NCI-H1048 (cell line): ENCODE measurements at places on chromosomes 3 and 15.

DNA sequence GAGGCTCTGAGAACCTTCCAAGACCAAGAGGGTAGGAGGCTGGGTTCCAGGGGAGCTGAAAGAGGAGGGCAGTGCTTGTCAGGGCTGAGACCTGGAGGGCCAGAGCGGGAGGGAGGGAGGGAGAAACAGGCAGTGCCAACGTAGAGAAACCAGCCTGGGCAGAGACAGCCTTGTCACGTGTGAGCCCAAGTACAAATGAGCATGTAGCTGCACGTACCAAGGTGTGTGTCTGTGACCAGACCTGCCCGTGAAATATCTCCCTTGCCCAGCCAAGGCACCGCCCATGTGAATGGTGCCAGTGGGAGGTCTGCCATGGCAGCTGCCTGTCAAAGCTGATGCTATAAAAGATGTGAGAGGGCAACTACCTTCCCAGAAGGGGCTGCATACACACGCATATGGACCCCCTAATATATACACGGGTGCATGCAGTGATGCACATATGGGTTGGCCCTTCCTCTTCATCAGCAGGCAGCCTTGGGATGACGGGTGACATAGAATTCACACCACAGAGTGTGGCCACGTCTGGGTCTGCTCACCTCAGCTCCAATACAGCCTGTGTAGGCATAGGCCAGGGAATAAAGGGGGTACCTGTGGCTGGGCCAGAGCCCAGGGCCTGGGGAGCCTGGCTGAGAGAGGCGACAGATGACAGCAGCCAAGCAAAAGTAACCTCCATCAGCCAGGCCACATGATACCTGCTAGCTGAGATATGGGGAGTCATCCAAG, 7.8 kb upstream of the CTDSPL start:
- DNase-seq: no peak

GRCh38 chr15:92195241-92195640, 198.4 kb upstream of the ST8SIA2 start:
- no peak for DNase-seq

- no peak for DNase-seq
Measured at GRCh38 chr3:103126115-103126514, 691.3 kb downstream of the ZPLD1 start.

DNA sequence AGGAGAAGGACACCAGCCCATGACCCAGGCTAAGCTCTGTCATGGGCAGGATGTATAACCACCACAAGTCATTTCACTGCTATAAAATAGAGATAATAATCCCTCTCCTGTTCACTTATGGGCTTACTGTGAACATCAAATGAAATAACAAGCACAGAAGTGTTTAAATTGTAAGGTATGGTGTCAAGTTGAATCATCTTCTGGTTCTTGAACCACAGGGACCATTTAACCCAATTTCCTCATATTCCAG, 44.3 kb upstream of the TLE3 start:
- DNase-seq: no peak

- no peak for DNase-seq
Measured at GRCh38 chr3:157098823-157099185, 61.1 kb downstream of the CCNL1 start.

DNA sequence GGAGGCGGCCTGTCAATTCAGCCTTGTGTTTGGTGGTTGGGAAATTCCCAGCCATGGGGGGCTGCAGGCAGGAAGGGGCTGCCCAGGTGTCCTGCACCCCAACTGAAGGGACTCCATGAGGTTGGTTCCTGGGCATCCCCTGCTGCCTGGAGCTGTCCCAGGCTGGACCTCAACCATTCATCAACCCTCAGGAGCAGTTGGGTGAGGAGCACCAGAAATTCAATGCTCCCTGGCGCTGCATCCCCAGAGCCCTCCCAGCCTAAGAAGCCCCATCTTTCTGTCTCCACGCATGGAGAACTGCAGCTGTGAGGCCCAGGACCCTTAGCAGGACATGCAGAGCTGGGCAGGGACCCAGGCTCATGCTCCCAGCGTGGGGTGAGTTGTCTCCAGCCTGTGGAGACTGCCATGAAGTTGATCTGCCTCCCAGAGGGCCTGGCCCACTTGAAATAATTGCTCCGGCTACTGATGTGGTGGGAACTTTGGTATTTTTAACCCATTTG, 8.0 kb upstream of the SEMA3B start:
- no peak for DNase-seq

GRCh38 chr3:56880720-56881575, 79.2 kb upstream of the ARHGEF3 start:
- DNase-seq: no peak

DNA sequence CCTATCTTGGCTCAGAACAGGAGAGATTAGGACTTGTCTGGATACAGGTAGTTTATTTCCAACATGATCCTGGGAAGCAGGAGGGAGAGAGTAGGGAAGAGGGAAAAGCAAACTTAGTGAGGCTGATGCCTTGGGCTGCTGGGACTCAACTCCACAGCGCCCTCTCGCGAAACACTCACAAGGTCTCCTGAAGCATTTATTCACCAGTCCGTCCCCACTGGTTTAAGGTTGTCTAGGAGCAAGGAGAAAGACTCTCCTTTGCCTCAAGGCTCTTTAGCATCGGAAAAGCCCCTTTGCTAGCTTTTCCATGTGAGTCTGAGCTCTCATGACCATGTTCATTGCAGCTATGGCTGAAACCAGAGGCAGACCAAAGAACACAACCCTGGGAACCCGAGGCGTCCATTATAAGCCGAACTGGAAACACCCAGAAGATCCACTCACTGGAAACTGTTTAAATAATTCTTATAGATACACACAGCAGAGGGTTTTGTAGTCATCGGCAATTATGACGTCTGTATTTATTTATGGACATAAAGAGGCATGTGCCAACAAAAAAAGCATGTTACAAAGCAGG, 244.5 kb downstream of the CD47 start:
- no peak for DNase-seq

- no peak for DNase-seq
Measured at GRCh38 chr3:45551214-45552010, 43.1 kb upstream of the LIMD1 start.

GRCh38 chr3:177449360-177450006, 252.2 kb upstream of the TBL1XR1 start:
- DNase-seq: no peak

- no peak for DNase-seq
Measured at GRCh38 chr3:106215047-106215446, 346.2 kb upstream of the CBLB start.

DNA sequence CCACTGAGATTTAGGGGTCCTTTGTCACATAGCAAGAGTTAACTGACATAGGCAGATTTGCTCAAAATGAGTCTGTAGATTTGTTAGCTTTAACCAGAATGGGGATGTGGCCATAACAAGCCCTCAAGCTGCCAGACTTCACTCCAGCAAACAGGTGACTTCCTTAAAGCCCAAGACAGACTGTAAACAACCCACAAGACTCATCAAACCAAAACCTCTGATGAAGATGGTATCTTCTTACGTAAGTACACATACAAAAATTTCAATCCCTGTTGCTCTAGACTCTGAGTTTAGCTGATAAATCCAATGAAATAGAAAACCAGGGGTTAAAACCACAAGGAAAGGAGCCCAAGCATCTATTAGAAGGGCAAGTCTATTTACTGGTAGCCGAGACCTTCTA, 18.2 kb upstream of the ZBTB20 start:
- no peak for DNase-seq

- no peak for DNase-seq
Measured at GRCh38 chr15:92711457-92711831, 55.9 kb upstream of the FAM174B start.

DNA sequence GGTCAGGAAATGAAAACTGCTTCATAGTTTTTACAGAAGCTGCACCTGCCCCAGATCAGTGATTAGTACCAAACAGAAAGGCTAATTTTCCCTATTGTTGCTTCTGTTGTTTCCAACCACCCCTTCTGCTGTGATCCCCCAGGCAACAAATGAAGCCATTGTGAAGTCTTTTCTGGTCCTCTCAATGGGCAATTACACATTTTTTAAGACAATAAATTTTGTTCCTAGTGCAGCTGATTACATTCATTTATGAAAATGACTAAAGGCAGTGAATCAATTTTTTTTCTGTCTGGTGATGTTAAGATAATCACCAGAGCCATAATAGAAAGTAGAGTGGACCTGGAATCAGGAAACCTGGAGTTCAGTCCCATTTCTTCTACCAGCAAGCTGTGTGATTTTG, 32.7 kb downstream of the GLDN start:
- DNase-seq: no peak

DNA sequence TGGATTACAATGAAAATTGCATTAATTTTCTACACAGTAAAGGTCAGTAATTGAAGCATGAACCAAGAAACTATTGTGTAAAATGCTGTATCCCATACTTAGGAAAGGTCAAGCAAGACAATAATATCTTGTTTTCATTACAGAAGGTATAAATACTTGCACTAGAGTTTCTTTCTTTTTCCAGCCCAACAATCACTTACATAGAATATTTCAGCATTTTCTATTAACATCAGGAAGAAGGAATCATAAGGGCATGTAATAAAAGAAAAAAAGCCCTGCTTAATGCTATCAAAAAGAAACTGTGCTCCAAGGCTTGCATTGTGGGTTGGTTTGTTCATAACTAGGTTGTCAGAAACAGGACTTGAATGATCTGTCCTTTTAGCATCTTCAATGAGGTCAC, 215.1 kb downstream of the MCTP2 start:
- no peak for DNase-seq

DNA sequence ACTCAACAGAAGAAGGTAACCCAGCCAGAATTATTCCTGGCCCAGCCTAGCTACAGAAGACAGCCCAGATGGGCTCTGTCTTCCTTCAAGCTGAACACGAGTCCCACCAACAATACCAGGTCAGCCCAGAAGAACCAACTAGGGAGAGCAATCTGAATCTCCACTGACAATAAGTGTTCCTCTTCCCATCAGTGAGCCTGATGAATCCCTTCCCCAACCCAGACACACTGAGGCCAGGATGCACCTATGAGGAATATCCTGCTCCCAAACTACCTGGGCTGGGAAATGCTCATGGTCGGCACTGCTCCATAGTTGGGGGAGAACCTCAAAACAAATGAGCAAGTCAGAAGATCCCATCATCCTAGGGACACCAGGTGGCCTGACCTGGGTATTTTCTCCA, 351.1 kb downstream of the OCA2 start:
- DNase-seq: no peak

GRCh38 chr3:120424976-120425570, 25.7 kb downstream of the FSTL1 start:
- DNase-seq: no peak

GRCh38 chr3:29890801-29891200, 609.9 kb downstream of the RBMS3 start:
- DNase-seq: no peak

DNA sequence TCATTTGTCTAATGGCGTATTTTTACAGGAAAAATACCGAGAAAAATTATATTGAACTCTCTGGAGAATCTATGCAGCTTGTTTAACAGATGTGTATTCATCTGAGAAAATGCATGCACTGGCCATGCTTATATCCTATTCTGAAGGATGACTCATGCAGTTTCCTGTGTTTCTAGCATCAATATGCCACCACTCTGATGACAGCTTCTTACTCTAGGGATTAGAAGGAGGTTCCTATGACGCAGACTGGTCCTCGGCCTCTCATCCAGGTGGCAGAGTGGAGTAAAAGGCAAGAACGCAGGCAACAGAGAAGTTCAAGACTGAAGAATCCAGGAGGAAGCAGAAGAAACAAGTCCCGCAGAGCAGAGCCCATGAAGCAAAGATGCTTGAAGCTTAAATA, 910.0 kb upstream of the ROBO1 start:
- DNase-seq: no peak

DNA sequence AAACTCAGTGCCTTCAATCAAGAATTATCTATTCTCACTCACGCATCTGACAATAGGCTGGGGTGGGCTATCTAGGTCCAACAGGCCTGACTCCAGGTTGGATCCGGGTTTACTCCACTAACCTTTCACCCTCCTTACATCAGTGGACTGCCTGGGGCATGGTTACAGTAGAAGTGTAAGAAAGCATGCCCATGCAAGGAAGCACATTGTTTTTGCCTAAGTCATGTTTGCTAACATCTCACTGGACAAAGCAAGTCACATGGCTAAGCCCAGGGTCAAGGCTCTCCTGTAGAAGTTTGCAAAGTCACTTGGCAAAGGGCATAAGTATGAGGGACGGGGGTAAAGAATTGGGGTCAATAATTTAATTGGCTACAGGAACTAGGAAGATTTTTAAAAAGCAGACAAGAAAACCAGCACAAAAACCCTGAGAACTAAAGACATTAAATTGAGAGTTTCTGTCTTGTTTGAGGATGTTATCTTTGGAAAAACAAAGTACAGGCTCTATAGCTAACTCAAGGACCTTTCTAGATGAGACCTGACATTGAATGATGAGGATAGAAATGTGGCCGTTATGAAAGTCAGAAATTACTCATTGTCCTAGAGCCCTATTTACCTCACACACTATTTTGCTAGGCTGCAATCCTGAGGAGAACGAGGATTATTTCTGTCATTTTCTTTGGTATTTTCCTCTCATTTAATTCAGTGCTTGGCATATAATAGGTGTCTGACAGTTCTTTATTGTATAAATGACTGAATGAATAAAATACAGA, 214.2 kb downstream of the IL20RB start:
- no peak for DNase-seq

GRCh38 chr3:147816752-147817151, 407.6 kb downstream of the ZIC1 start:
- DNase-seq: peak; percentile 52

- DNase-seq: no peak
Measured at GRCh38 chr3:183873914-183874313, 10.8 kb downstream of the PARL start.

GRCh38 chr15:94277485-94277884, 46.1 kb downstream of the MCTP2 start:
- DNase-seq: no peak

- DNase-seq: no peak
Measured at GRCh38 chr3:30098243-30098642, 508.2 kb upstream of the TGFBR2 start.

GRCh38 chr15:87209891-87210689, 1046.4 kb downstream of the NTRK3 start:
- no peak for DNase-seq

DNA sequence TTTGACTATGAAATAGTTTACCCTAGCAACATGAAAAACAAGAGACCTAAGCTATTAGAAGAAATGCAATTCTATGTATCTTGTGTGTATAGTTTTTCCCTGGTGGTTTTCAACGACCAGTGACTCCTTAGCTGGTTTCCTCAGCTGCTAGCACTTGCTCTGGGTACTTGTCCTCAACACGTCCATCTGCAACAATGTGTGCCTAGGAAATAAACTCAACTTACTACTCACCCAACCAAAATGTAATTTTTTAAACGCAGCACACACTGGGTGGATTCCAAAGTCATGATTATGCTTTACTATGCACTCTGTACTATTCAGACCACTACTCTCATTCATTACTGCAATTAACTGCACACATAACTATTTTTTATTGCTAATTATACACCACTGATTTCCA, 31.0 kb downstream of the CPA3 start:
- DNase-seq: no peak

DNA sequence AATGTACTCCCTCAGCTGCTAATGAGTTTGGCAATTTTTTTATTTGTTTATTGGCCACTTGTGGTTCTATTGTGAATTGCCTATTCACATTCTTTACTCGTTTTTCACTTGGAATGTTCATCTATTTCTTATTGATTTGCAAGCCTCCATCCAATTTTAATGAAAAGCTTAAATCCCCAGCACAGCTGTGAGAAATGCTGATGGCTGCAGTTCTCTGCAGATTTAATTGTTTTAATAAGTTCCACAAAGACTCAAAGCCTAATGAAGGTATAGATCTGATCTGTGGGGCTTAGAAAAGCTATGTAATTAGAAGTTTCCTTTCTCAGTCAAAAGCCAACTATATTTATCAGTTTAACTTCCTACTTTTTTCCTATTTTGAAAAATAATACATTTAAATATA, 41.5 kb downstream of the LYZL4 start:
- DNase-seq: no peak
